ENCODE measurements at places on chromosomes 4 and X.

DNA sequence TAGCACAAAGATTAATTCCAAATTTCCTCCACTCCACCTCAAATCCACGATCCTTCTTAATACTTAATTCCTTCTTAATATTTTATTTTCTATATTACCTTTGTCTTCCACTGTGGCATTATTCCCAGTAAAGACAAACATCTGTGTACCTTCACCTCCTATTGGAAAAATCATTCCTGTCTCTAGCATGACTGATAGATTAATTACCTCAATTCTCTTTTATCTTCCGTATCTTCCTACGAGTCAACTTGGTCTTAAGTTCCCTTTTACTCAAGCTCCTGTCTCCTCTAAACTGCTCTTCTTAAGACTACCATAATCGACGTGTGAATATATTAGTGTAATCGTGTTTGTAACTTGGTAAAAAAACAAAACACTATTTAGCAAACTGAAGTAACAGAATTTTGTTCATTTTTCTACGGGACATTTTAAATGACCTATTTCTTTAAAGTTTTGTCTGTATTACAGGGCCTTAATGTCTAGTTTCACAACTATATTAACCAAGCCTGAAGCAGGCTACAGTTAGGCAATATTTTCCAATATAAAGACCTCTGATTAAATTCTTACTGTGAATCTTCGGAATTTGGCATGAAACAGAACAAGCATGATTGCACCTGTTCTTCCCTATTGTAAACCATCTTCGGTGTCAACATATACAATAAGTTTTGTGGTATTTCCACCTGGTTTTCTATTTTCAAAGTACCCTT is 1.1 kb upstream of the USP38 start:
- peak overlapping the region; percentile 82 for H3K27ac ChIP-seq
- H3K4me3 ChIP-seq = peak overlapping the region; percentile 65
- H3K27me3 ChIP-seq = no peaks in the 10 kb centered on the region
- H3K4me1 ChIP-seq = peaks cover 32% of the 10 kb centered on the region
- DNase-seq = no peak

GRCh38 chrX:16827225-16827624 is 41.0 kb downstream of the TXLNG start:
- no peaks in the 10 kb centered on the region for H3K27me3 ChIP-seq
- peaks cover 9% of the 10 kb centered on the region for H3K36me3 ChIP-seq
- no peak for DNase-seq
- H3K4me3 ChIP-seq = no peak overlapping the region
- no peaks in the 10 kb centered on the region for H3K4me1 ChIP-seq
- H3K27ac ChIP-seq = no peak overlapping the region

GRCh38 chr4:11566444-11567022 is 137.8 kb upstream of the HS3ST1 start:
- H3K36me3 ChIP-seq = no peaks in the 10 kb centered on the region
- no peaks in the 10 kb centered on the region for H3K4me1 ChIP-seq
- no peak overlapping the region for H3K27ac ChIP-seq
- H3K4me3 ChIP-seq = no peak overlapping the region
- no peaks in the 10 kb centered on the region for H3K27me3 ChIP-seq
- DNase-seq = no peak

DNA sequence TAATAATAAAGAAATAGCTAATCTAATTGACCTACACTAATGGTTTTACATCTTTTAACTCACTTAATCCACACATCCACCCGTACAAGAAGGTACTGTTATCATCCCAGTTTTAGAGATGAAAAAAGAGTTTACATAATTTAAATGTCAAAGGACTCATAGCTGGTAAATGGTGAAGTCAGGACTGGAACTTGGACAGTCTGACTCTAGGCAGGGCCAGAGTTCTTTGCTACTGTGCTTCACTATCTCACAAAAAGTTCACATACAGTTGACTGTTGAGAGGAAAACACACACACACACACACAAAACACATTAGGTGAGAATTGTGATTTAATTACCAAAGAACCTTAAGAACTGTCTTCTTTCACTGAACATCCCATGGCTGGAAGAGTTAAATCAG is 71.2 kb upstream of the PRSS48 start:
- no peak overlapping the region for H3K27ac ChIP-seq
- DNase-seq = no peak
- no peak overlapping the region for H3K4me3 ChIP-seq
- H3K4me1 ChIP-seq = no peaks in the 10 kb centered on the region

GRCh38 chr4:138910914-138911336 is 104.7 kb upstream of the NOCT start:
- no peak for DNase-seq
- H3K27me3 ChIP-seq = no peaks in the 10 kb centered on the region
- no peak overlapping the region for H3K27ac ChIP-seq
- no peaks in the 10 kb centered on the region for H3K36me3 ChIP-seq

DNA sequence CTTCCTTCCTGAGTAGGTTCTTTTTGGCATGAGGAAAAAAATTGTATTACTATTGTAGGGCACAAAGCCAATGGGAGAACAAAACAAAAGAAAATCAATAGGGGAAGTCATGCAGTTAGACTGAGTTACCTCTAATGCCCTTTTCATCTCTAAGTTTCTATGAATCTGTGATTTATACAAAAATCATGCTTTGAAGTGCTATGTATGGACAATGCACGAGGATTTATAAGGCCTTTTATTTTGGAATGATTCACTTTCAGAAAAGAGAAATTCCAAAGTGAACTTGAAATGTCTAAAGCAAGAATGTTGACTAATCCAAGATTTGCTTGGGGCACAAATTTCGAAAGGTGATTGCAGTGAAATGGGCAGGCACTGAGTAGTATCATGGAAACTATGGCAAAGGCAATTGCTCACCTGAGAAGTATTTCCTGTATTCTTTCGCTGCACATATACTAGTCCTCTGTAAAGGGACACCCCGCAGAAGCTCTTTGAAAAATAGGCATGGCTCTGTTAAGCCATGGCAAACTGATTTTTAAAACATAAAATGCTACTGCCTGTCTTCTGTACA is 52.8 kb downstream of the ADGRG4 start:
- H3K36me3 ChIP-seq = no peaks in the 10 kb centered on the region
- H3K4me1 ChIP-seq = no peaks in the 10 kb centered on the region
- DNase-seq = no peak

- H3K36me3 ChIP-seq = no peaks in the 10 kb centered on the region
- H3K4me1 ChIP-seq = no peaks in the 10 kb centered on the region
- DNase-seq = no peak
- no peak overlapping the region for H3K27ac ChIP-seq
Measured at GRCh38 chr4:39559626-39560025, 32.4 kb upstream of the UGDH start.
